ENCODE measurements at places on chromosomes 2 and 18. TPM values are rescaled to one million over a fixed set of nuclear protein-coding genes. Genes with fewer than 3 reads are reported as not detected.

DNA sequence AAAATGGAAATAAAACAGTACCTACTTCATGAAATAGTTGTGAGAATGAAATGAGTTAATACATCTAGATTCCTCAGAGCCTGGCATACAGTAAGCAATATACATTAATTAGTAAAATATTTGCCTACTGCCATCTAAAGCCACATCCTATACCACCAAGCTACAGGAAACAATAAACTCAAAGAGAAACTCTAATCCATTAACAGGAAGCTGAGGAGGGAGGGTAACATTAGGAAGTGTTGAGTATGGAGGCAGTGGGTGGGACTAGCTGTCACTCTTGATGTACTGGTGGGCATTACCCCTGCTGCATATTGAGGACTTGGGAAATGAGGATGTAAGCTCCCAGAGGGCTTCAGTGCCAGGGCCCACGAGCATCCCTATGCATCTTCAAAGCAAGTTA lies 396.5 kb downstream of the TNS1 start:
- DNase-seq = no peak

ANKRD29 gene
- total RNA-seq = 8.8 TPM

DNA sequence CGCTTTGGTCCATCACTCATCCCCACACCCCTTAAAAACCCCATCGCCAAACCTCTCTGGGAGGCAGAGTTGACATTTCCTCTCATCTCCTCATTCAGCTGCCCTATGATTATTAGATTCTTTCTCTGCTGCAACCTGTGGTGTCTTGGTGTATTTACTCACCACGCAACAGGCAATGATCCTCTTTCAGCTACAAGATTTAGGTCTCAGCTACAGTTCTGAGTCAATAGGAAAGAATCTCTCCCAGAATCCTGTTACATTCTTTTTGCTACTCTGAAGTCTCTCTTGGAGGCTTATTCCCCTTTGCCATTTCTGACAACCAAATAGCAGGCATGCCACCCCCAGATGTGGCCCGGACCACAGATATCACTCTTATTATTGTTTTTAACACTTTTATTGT lies 468.3 kb upstream of the GYPC start:
- no peak for DNase-seq

DNA sequence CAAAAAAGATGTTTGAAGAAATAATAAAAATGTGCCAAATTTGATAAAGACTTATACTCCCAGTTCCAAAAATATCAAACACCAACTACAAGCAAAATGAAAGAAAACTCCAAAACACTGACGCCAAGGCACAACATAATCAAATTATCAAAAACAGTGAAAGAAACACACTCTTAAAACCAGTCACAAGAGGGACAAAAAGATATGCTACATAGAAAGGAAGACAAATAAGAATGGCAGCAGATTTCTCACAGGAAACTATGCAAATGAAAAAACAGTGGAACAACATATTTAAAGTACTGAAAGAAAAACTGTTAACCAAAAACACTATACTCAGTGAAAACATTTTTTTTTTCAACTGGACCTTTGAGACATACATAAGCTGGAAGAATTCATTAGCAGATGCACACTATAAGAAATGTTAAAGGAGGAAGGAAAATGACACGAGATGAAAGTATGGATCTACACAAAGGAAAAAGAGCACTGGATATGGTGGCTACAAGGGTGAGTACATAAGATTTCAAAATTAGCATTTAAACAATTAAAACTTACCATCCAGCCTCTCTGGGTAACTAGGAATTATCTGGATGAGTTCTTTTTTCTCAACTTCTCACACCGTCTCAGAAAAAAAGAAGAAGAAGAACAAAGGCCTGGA lies 94.0 kb upstream of the ACVR1C start:
- DNase-seq = peak; percentile 8

DNA sequence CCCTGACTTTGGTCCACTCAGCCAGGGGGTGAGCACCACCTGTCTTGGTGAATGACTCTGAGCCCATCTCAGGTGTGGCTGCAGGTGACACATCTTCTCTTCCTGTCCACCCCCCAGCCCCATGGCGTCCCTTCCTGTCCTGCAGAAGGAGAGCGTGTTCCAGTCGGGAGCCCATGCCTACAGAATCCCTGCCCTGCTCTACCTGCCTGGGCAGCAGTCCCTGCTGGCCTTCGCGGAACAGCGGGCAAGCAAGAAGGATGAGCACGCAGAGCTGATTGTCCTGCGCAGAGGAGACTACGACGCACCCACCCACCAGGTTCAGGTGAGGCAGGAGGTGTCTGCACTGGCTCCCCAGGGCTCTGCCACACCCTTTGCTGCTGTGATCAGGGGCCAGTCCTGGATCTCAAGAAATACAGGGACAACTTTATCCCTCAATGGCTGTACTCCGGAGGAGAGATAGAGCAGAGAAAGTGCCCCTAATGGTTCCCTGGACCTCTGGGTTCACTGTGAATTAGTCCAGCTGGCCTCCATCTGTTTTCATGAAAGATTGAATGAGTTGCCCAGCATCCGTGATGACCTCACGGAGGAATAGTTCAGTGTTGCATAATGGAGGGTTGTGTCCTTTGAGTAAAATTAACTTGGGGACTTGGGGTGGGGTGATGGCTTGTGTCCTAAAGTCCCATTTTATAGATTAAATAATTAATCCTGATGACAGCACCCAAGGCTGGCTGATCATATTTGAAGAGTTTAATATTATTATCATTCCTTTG lies at the start of gene NEU2:
NEU2 (plus strand) TSS at position 122 of the 770 bp plus-strand sequence; CDS start at position 122, 0 bp downstream.
- DNase-seq = no peak

ADGRF3 gene
- total RNA-seq = not detected

DNA sequence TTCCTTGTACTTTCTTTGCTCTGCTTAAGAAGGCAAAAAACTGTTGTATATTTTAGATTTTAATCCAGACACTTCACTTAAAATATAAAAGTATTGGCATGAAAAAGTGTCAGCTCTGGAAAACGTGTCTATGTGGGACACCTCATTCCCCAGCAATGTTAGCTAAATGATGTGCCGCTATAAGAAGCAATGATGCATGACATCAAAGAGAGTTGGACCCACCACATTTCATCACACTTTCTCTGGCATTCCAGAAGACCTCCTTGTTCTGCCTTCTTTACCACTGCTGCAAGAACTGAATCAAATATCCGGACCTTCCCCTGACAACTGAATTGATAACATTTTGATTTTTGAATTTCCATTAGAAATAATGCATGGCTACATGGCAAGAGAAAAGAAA lies 242.4 kb upstream of the TANK start:
- no peak for DNase-seq

NEDD4L gene
- total RNA-seq = 41.5 TPM

DNA sequence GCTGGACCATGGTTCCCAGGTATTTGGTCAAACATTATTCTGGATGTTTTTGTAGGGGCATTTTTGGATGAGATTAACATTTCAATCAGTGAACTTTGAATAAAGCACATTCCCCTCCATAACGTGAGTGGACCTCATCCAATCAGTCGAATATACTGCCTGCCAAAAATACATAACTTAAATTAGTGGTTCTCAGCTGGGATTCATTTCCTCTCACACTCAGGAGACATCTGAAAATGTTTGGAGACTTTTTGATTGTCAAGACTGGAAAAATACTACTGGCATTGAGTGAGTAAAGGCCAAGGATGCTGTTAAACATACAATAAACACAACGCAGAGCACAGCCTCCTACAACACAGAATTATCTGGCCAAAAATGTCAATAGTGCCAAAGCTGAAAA lies 198.2 kb downstream of the MYO1B start:
- DNase-seq = no peak

DNA sequence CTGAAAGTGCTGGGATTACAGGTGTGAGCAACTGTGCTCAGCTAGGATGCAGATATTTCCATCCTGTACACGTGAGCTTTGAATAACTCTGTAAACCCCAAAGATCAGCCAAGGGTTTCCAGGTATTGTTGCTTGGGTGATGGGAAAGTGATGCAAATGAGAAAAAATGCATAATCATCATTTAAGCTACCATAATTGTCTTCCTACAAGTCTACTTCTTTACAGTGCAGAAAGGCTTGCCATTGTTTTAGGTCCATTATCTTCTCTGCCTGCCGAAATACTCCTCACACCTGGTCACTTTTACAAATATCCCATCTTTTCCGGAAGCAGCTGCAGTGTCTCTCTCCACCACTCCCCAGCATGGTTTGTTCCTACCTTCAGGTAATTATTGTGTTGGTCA lies 259.8 kb upstream of the CCDC68 start:
- DNase-seq = no peak

PLGLB1 gene
- total RNA-seq = 1.3 TPM

GRCh38 chr18:27969206-27969605 lies 207.7 kb downstream of the CDH2 start:
- no peak for DNase-seq

GRCh38 chr2:172103471-172104272 lies 972 bp upstream of the DLX2 start:
- DNase-seq = peak; percentile 81

SLC4A1AP gene
- 19.8 TPM for total RNA-seq

DNA sequence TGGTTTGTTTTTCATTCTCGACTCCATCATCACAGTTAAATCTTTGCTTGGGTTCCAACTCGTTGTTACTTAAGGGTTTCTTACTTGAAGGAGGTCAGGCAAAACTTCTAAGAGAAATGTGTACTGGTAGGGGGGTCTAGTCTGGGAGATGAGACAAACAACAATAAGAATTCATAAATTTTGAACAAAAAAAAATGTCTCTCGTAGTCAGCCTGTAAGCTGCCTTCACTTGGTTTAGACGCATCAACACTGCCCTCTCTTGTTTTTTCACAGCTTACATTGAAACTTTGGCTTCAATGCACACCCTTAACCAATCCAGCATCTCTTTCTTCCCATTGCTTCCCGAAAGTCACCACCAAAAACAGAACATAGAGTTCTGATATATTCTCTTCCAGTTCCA lies 576.4 kb upstream of the PIK3C3 start:
- DNase-seq = no peak

GRCh38 chr2:67802291-67802690 lies 260.5 kb downstream of the C1D start:
- no peak for DNase-seq

- peak; percentile 59 for DNase-seq
Observed at GRCh38 chr2:241702155-241703031, 554 bp downstream of the ING5 start.

DNA sequence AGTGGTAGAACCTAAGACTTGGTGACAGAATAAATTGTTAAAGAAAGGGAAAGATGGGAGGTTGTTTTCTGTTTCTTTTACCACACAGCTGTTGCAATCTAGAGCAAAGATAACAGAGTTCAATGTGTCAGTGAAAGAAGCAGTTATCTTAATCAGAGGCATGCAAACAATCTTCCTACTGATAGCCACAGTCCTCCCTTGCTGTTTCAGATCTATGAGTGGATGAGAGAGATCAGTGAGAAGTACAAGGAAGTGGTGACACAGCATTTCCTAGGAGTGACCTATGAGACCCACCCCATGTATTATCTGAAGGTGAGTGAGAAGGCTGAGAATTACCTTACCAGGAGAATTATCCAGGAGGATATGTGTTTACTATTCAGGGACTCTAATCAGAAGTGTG lies 15.9 kb downstream of the CPO start:
- DNase-seq = no peak

DNA sequence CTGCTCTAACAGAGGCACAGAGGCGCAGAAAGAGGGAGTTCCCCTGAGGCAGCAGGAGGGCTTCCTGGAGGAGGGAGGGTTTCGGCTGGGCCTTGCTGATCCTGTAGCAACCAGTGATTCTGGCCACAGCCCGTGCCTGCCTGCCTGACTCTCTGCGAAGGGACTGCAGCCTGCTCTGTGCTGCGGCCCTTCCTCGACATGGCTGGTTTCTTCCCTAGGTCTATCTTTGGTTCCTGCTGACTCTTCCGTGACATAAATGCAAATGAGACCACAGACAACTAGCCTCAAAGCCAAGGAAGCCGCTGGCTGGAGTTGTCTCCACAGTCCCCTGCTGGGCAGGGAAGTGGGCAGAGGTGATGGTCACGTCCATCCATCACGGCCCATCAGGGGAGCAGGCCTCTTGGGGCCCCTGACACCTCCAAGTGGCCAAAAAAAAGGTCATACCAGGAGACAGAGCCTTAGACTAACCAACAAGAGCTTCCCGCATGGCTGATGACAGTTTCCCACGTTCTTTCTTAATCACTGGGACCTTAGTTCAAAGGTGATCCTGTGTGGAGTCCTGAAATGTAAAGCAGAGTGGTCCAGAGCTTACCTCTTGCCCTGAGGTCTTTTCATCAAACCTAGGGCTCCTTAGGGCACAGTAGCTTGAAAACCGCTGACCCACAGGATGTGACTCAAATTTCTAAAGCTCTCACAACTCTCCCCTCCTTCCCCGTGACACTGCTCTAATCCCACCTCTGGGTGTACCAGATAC lies 55.3 kb downstream of the HS1BP3 start:
- no peak for DNase-seq

- no peak for DNase-seq
Observed at GRCh38 chr2:210224591-210224940, 681 bp downstream of the ACADL start.

DNA sequence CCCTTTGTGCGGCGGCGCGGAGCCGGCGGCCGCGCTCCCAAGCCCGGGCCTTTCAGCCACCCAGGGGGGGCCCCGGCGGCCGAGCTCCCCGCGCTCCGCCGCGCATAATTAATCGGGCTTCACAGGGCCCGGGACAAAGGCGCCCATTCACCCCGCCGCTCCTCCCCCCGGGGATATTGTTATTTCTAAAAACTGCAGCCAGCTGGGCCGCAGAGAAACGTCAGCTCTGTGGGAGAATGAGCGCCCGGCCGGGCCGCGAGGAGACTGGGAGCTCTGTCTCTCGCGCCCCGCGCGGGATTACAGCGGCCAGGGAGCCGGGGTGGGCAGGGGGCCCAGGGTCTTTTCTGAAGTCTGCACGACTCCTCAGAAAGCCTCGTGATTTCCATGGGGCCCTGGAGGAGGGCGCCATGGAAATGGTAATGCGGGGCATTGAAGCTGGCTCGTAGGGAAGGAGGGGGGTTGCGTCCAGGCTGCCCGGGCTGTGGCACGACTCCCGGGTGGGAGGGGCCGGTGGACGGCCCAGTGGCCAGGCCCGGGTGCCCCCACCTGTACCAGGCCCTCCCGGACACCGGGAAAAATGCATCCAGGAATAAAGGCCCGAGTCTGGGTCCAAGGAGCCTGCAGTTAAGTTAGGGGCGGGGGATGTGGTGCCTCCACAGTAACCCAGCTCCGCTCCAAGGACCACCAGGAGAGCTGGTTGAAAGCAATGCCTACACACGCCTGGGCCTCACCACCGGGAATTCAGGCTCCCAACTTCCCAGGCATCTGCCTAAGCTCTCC lies 125.3 kb downstream of the ZFP36L2 start:
- no peak for DNase-seq

- no peak for DNase-seq
Observed at GRCh38 chr2:53460347-53460746, 307.3 kb upstream of the CHAC2 start.

SOWAHC gene
- 16.6 TPM for total RNA-seq

- DNase-seq = no peak
Observed at GRCh38 chr2:95386031-95386430, 16.5 kb upstream of the FAHD2A start.

GRCh38 chr2:100886085-100886484 lies 66.1 kb downstream of the NPAS2 start:
- DNase-seq = no peak

- no peak for DNase-seq
Observed at GRCh38 chr2:10327896-10328669, 25.4 kb downstream of the HPCAL1 start.

PDE1A gene
- total RNA-seq = 0.12 TPM
